Cortex of kidney (tissue), 1 donor: ENCODE measurements at places on chromosomes 1 and 21.

- no peak for DNase-seq
Measured at GRCh38 chr1:179369751-179370341, 4.1 kb downstream of the AXDND1 start.

DNA sequence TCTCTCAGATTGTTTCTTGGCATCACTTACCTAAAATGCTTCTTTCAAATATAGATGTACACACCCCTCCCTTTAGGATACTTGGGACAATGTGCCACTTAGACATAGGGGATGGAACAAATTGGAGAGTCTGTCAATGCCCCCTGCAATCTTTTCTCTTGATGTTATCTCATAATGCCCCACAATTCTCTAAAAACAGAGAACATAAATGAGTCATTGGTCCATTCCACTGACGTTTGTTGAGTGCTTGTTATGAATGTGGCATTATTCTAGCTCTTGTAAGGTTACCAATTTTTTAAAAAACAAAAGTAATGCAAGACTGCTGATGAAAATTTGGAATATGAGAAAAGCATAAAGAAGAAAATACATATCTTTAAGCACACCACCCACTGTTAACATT is 5.6 kb upstream of the SMIM11 start:
- no peak for DNase-seq

DNA sequence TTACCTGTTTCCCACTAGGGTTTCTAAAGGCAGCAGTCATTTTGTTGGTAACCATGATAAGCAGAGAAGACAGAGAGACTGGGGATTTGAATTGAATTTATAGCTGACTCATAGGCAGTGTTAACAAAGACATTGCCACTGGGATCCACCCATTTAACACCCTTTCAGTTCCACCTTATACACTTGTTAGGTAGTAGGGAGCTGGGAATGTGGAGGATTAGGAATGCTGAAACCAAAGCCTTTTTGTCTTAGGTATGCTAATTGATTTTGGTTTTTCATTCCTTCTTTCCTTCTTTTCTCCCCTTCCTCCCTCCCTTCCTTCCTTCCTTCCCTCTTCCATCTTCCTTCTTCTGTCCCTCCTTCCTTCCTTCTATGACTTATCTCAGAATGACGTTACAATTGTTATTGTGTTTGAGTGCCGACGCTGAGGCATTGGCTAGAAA is 7.5 kb upstream of the EVI5 start:
- DNase-seq = no peak

DNA sequence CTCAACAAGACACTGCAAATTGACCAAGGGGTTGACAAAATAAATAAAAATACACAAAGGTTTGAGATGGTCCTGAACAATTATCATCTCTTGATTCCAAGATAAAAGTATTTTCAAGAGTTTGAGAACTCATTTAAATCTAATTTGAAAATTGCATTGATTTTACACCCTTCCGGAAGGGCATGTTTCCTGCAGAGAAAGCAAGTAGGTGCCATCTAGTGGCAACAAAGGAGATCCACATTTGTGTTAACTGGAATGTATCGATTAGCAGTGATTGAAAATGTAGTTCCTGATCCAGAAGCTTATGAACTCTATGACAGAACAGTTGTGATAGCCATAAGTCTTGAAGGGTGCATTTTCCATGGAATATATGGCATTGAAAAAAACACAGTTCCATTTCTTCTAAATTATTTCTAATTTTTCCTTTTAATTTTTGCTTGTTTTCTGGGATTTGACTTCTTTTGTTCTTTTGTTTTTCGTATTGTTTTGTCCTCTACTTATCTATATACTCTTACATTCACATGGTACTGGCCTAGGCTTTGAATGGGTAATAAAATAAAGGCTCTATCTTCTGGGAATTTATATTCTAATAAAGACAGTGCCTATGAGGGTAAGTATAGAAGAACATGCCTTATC is 143.7 kb downstream of the DNM3 start:
- no peak for DNase-seq

DNA sequence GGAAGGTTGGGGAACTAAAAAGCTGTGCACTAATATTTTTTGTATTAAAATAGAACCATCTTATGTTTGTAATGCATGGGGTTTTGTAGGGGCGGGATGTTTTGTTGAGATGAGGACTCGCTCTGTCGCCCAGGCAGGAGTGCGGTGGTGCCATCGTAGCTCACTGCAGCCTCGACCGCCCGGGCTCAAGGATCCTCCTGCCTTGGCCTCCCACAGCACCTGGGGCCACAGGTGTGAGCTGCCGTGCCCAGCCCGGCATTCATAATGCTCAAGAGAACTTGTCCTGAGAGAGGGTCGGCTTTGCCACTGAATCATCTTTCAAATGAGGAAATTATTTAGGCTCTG is 3.0 kb upstream of the C1orf159 start:
- DNase-seq = no peak

DNA sequence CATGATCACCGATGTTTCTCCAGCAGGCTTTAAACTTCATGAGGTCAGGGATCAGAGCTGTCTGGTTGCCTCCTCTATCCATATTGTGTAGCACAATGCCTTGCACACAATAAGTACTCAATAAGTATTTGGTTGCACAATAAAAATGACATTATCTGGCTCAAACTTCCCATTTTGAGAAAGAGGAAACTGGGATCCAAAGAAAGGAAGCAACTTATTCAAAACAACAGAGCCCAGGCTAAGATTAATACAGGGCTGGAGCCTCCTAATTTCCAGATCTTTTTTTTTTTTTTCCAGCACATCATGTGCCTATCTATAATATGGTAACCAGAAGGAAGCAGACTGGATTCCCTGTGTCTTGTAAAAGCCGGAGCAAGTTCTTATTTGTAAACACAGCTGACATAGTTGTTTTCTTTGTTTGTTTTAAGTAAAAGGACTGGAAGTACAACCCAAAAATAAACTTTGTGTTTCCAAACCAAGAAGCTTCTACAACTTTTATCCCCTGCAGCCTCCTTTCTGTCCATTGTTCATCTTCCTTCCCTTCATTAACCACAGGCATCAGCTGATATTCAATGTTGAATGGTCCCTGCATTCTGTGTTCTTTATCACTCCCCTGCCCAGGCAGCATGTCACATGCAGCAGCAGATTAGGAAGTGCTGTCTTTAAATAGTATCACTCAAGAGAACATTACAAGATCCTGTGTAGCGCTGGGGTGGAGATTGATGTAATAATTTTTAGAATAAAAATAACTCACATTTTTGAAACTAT is 71.2 kb upstream of the HOOK1 start:
- no peak for DNase-seq

GRCh38 chr1:28280977-28281381 is 21.7 kb downstream of the SESN2 start:
- no peak for DNase-seq

- no peak for DNase-seq
Measured at GRCh38 chr1:42953182-42954180, 5.2 kb downstream of the SLC2A1 start.

- DNase-seq = no peak
Measured at GRCh38 chr1:163069655-163070277, 605 bp downstream of the RGS4 start.

DNA sequence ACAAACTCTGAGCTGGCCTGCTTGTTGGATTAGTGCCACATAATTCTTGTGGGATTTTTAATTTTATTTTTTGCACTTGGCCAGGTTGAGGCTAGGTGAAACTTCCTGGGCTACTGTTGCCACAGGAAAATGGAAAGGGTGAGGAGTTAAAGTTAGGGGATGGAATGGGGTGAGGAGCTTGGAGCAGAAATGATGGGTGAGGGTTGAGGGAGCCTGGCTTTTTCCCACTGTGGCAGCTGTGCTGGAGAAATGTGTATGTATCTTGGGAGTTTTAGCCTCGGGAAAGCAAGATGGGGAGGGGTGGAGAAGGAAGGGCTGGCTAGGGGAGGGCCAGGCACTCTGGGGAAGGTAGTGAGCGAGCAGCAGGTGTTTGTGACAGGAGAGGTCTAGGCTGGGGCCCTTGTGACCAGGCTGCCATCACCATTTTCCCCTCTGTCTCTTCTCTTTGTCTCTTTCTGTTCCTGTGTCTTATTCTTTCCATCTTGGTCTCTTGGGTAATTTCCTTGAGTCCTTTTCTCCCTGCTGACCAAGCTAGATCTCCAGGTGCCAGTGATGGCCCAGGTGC is 2.0 kb downstream of the ZNF687 start:
- no peak for DNase-seq

DNA sequence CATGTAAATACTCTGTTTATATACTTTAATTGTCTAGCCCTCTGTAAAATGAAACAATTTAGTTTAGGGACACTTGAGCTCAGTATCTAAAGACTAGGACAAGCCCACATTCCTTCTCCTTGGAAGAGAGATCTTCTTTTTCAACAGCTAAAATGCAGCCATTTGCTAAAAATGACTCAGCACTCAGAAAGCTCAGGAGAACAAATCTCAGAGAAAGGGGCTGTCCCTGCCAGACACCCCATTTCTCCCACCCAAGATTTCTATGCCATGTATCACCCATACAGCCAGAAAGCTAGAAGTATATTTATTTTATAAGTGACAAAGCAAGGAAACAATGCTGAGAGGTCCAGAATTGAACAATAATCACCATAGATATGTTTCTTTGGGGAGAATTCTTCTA is 23.2 kb upstream of the PRDX6 start:
- DNase-seq = no peak

- DNase-seq = no peak
Measured at GRCh38 chr1:86594284-86594770, 47.4 kb downstream of the CLCA4 start.

- DNase-seq = no peak
Measured at GRCh38 chr1:154557939-154558719, at the start of gene UBE2Q1. Gene UBE2Q1, minus strand, starts transcription at chr1:154558662. Its CDS starts 109 bp downstream, at chr1:154558553.

DNA sequence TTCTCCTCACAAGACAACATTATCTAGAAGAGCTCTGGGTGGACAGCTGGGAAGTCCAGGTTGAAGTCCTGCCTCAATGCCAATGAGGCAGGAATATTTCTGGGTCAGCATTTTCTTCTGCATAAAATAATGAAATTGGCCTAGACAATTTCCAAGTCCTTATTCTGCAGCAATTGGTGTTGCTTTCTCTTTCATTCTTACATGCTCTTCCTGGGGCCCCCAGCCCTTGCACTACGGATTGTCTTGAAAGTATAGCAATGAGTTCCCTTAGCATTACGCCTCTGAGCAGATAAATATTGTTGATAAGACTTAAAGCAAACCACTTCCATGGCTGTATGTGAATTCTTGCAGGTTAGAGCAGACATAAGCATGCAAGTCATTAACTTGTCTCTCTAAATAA is 188.5 kb downstream of the TGFBR3 start:
- DNase-seq = no peak

DNA sequence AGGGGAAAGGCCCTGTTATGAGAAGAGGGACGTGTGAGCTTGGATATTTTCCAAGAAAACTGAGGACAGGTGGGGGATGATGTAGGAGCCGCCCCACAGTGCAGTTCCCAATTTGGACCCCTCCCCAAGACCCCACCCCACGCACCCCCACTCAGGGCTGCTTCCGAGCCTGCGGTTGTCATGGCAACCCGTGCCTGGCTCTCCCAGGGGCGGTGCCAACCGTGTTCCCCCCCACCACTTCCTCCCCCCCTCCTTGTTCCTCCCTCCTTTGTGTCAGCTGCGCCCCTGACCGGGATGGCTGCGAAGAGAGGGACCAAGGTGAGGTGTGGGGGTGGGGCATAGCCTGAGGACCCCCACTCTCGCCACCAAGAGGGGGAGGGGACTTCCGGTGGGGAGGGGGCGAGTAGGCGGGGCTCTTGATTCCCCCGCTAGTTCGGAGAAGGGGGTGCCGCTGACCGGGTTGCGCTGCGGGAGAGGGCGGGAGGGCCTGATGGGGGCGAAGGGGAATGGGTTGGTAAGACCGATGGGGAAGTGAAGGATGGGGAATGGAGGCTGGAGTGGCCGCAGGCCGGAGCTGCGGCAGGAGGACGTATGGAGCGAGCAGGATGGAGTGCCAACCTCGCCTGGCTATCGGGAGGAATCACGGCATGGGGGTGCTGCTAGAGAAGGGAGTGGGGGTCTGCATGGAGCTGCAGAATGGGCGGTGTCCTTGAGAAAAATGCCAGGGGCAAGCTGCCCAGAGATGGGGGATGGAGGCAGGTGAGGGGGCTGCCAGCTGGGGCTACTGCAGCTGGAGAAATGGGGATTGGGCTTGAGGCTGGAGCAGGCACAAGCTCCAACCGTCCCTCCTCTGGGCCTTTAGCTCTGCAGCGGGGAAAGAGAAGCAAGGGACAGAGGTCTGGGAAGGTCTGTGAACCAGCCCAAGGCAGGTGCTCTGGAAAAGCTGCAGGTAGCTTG is 953 bp downstream of the TRIM46 start:
- DNase-seq = no peak

GRCh38 chr1:81682490-81682889 is 118.2 kb upstream of the ADGRL2 start:
- no peak for DNase-seq

- DNase-seq = no peak
Measured at GRCh38 chr1:208820580-208821212, 576.5 kb upstream of the PLXNA2 start.

GRCh38 chr1:101131239-101131843 is 105.5 kb upstream of the S1PR1 start:
- no peak for DNase-seq

DNA sequence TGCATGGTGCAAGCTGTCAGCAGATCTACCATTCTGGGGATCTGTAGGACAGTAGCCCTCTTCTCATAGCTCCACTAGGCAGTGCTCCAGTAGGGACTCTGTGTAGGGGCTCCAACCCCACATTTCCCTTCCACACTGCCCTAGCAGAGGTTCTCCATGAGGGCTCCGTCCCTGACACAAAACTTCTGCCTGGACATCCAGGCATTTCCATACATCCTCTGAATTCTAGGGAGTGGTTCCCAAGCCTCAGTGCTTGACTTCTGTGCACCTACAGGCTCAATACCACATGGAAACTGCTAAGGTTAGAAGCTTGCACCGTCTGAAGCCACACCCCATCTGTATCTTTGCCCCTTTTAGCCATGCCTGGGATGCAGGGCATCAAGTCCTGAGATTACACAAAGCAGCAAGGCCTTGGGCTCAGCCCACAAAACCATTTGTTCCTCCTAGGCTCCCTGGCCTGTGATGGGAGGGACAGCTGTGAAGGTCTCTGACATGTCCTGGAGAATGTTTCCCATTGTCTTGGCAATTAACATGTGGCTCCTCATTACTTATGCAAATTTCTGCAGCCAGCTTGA is 117.0 kb upstream of the NFIA start:
- DNase-seq = no peak

DNA sequence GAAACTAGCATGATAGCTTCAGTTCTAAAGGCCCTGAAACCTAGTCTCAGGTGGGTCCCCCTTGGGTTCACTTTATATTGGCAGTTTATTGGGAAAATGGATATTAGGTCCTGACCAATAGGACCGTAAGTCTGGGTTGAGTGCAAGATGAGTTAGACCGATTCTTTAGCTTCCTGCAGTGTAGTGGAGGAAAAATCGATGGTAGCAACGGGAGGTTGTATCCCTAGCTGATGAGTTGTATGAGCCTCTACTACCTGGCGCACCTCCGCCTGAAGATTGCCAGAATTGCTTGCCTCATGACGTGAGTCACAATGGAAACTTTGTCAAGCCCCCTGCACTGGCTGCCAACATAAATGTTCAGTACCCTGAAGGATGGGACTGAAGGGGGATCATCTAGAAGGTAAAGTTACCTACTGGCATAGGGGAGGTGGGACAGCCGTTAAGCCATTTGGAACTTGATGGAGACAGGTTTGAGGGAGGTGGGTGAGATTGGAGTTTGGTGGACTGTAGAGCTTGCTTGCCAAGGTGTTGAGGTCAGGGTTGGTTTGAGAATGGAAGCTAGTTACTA is 3.9 kb downstream of the RCC1 start:
- no peak for DNase-seq
